ENCODE measurements at places on chromosomes 4 and X.

DNA sequence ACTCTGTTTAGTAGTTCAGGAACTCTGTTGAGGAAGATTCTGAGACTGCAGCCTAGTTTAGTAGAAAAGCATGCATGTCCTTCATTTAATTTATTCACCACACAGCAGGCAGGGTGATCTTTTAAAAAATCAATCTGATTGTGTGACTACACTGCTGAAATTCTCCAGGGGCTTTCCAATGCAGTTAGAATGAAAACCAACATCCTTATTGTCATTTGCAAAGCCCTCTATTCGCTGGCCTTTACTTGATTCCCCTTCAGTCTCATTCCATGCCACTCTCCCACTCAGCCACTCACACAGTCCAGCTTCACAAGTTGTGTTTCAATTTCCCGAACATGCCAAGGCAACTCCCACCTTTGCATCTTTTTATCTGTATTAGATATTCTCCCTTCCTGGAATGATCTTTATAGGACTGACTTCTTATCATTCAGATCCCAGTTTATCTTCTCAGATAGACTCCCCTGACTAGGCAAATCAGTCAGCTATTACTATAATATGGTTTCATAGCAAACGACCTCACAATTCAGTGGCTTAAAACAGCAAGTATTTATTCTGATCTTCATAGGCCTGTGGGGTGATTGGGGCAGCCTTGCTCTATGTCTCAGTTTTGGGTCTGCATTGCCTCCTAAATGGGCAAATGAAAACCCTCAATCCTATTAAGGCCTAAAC lies 21.3 kb upstream of the FTHL17 start:
- peaks cover 2% of the 10 kb centered on the region for H3K27me3 ChIP-seq
- DNase-seq = no peak
- H3K36me3 ChIP-seq = peaks cover 8% of the 10 kb centered on the region
- H3K27ac ChIP-seq = peak overlapping the region; percentile 92
- H3K4me1 ChIP-seq = peaks cover 46% of the 10 kb centered on the region

DNA sequence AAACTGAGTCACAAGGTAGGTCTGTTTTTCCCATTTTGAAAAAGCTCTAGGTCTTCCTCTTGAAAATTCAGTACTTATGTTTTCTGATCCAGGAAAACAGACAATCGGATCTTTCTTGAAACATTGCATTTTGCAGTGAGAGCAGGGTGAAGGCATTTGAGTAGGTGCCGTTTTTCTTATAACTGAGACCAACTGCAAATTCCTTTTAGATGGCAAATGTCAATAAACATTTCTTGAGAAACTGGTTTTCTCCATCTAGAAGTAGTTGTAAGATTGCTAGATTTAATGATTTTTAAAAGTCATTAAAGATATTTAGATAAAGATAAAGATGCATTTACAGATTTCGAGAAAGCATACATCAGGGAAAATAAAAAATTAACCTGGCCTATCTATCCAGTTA lies 92.4 kb downstream of the PHOX2B start:
- H3K27me3 ChIP-seq = peaks cover 2% of the 10 kb centered on the region
- no peak overlapping the region for H3K27ac ChIP-seq
- no peaks in the 10 kb centered on the region for H3K36me3 ChIP-seq
- H3K4me3 ChIP-seq = no peak overlapping the region

DNA sequence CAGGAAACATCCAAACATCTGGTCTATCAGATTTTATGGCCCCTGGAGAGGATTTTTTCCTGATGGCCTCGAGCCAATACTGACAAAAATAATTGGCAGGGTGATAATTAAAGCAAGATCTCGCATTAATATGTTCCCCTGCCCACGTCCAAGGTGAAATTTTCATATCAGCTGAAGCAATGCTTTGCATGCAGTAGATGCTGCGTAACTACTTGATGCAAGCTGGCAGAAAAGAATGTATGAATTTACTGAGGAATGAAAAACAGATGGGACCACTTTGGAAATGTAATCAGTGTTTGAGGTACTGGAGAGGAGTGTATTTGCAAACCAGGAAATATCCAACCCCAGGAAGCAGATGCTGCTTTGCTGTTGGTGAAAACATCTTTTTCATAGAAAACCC lies 36.8 kb upstream of the REST start:
- no peaks in the 10 kb centered on the region for H3K4me1 ChIP-seq
- no peaks in the 10 kb centered on the region for H3K36me3 ChIP-seq
- H3K27ac ChIP-seq = no peak overlapping the region
- no peak overlapping the region for H3K4me3 ChIP-seq
- H3K27me3 ChIP-seq = peaks cover 6% of the 10 kb centered on the region

GRCh38 chr4:110296892-110297291 lies 98.5 kb upstream of the ELOVL6 start:
- no peaks in the 10 kb centered on the region for H3K36me3 ChIP-seq
- no peak overlapping the region for H3K4me3 ChIP-seq
- H3K4me1 ChIP-seq = peaks cover 15% of the 10 kb centered on the region
- peaks cover 17% of the 10 kb centered on the region for H3K27me3 ChIP-seq
- no peak for DNase-seq
- H3K27ac ChIP-seq = peak overlapping the region; percentile 20

GRCh38 chr4:13833171-13833804 lies 205.8 kb upstream of the BOD1L1 start:
- no peak for DNase-seq
- no peak overlapping the region for H3K27ac ChIP-seq

GRCh38 chr4:152713951-152714705 lies 34.3 kb upstream of the TMEM154 start:
- no peak overlapping the region for H3K27ac ChIP-seq
- H3K4me1 ChIP-seq = no peaks in the 10 kb centered on the region
- no peak for DNase-seq
- no peak overlapping the region for H3K4me3 ChIP-seq

- H3K36me3 ChIP-seq = peaks cover 35% of the 10 kb centered on the region
- peaks cover 4% of the 10 kb centered on the region for H3K4me1 ChIP-seq
- H3K27ac ChIP-seq = no peak overlapping the region
These were observed 6.0 kb downstream of the AP1S2 start for GRCh38 chrX:15848576-15848975.

GRCh38 chr4:119722670-119723069 lies 94.1 kb upstream of the PDE5A start:
- no peak overlapping the region for H3K4me3 ChIP-seq
- H3K4me1 ChIP-seq = no peaks in the 10 kb centered on the region
- DNase-seq = no peak
- H3K27me3 ChIP-seq = no peaks in the 10 kb centered on the region
- no peak overlapping the region for H3K27ac ChIP-seq

GRCh38 chr4:175339100-175339707 lies 421.0 kb downstream of the ADAM29 start:
- H3K27me3 ChIP-seq = no peaks in the 10 kb centered on the region
- H3K36me3 ChIP-seq = no peaks in the 10 kb centered on the region
- no peak for DNase-seq
- no peak overlapping the region for H3K4me3 ChIP-seq

DNA sequence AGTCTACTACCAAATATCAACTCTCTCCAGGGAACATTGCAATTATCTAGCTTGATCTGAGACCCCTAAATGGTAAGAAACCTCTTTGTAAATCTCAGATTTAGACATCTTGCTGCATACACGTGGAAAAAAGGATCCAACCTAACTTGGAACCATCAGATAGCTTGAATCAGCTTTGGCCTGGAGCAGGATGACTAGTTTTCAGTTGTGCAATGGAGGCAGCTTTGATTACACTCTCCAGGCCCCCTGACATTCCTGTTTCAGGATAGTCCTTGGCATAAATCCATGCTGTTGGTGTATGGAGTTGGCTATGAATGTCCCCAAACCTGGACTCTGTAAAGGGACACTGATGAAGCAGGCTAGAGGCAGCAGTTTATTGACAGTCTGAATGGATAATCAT lies 1061.9 kb upstream of the TENM3 start:
- H3K4me1 ChIP-seq = no peaks in the 10 kb centered on the region
- H3K4me3 ChIP-seq = no peak overlapping the region
- no peak for DNase-seq
- H3K27me3 ChIP-seq = no peaks in the 10 kb centered on the region

- H3K4me3 ChIP-seq = no peak overlapping the region
- H3K36me3 ChIP-seq = no peaks in the 10 kb centered on the region
- no peaks in the 10 kb centered on the region for H3K4me1 ChIP-seq
- no peak for DNase-seq
These were observed 37.4 kb upstream of the HEPH start for GRCh38 chrX:66126662-66127061.

GRCh38 chr4:77178560-77178959 lies 21.6 kb downstream of the CCNG2 start:
- H3K36me3 ChIP-seq = no peaks in the 10 kb centered on the region
- peaks cover 20% of the 10 kb centered on the region for H3K27me3 ChIP-seq
- H3K4me1 ChIP-seq = no peaks in the 10 kb centered on the region
- no peak for DNase-seq

DNA sequence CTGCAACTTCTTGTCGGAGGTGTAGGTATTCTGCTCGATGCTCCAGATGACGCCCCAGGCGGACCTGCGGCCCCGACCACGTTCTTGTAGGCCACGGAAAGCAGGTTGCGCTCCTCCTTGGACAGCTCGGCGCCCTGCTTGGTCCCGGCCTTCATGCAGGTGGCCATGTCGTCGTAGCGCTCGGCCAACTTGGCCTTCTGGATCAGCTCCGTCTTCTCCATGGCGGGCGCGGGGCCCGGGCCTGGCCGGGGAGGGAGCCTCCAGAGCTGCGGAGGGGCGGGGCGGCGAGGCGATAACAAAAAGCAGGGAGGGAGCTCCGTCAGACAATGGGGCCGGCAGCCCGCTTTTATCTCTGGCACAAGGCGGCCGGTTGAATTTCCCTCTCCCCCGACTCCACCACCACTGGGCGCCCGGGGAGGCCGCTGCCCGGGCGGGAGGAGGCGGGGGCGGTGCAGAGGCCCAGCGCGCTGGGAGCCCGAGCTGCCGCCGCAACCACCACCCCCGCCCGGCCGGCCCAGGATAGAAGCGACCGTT lies 28.3 kb upstream of the DRP2 start:
- no peaks in the 10 kb centered on the region for H3K4me1 ChIP-seq
- H3K36me3 ChIP-seq = no peaks in the 10 kb centered on the region
- no peak overlapping the region for H3K27ac ChIP-seq
- H3K4me3 ChIP-seq = no peak overlapping the region

DNA sequence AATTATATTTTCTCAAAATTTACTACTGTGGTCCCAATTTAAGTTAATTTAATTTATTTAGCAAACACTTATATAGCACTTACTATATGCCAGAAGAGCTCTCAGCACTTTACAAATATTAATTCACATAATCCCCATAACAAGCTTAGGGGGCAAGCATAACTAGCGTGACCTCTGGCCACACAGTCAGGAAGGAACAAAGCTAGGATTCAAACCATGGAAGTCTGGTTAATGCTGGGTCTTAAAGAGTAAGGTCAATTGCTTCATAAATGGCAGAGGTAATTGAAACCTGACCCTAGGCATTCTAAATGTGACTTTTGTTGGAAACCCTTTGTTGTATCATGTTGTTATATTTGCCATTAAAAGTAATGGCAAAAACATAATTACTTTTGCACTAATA lies 279.5 kb upstream of the EMCN start:
- H3K4me1 ChIP-seq = no peaks in the 10 kb centered on the region
- H3K27me3 ChIP-seq = peaks cover 3% of the 10 kb centered on the region
- H3K27ac ChIP-seq = no peak overlapping the region

DNA sequence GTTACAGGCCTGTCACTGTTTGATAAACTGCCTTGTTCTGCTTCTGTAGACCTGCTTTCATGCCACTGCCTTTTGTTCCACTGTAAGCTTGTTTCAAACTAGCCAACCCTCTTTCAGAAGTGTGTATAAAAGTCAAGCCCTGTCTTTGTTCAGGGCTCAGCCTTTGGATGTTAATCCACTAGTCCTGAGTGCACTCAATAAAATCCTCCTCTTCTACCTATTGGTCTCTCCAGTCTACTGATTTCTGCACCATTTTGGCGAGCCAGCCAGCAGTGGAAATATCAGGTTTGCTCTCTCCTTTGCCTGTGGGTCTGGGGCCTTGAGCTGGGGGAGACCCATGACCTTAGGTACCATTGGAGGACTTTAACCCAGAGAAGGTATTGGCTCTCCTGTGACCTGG lies 901.6 kb upstream of the NDST4 start:
- H3K4me1 ChIP-seq = no peaks in the 10 kb centered on the region
- no peak for DNase-seq
- H3K27ac ChIP-seq = no peak overlapping the region
- H3K36me3 ChIP-seq = no peaks in the 10 kb centered on the region
- no peak overlapping the region for H3K4me3 ChIP-seq
- no peaks in the 10 kb centered on the region for H3K27me3 ChIP-seq
